ENCODE measurements at places on chromosomes 16 and 17.

GRCh38 chr16:24801761-24802302 is 43.9 kb upstream of the SLC5A11 start:
- DNase-seq = no peak

DNA sequence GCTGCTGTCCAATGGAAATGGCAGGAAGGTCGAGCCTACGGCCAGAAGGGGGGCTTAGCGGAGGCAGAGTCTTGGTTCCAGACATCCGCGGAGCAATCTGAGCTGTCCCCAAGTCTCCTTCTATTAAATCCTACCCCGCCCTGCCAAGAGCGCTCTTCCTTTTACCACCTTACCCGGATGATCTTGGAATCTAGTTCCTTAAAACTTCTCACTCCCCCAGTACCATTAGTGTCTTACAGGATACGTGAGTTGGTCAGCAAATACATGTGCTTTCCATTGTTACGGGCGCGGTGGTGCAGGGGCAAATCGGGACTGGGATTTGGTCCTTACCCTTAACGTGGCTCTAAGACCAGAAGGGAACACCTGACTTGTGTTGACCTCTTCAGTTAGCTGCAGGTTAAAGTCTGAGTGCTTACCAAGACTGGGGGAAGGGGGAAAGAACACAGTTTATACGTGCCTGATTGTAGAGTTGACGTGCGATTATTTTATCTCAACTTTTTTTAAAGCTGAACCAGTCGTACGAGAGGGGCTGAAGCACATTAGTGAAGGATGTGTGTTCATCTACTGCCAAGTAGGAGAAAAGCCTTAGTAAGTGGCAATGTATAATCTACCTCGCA is 495 bp downstream of the TXNDC17 start:
- DNase-seq = no peak

GRCh38 chr17:50146927-50147665 is 3.4 kb downstream of the PPP1R9B start:
- DNase-seq = no peak

GRCh38 chr16:84547546-84548061 is 43.1 kb upstream of the MEAK7 start:
- no peak for DNase-seq
